CD4-positive, alpha-beta T cell treated with Interleukin-12 subunit alpha and Interleukin-12 subunit beta, for 1 hour (primary cell): ENCODE measurements at places on chromosomes 2 and 18.

GRCh38 chr2:197145471-197146056 is 165.0 kb downstream of the ANKRD44 start:
- peak; percentile 49 for DNase-seq

GRCh38 chr18:40607542-40608148 is 1347.4 kb upstream of the PIK3C3 start:
- no peak for DNase-seq

- DNase-seq = no peak
Observed at GRCh38 chr2:231957913-231958763, 3.4 kb upstream of the DIS3L2 start.

GRCh38 chr2:233384811-233385488 is 30.7 kb downstream of the DGKD start:
- DNase-seq = no peak

DNA sequence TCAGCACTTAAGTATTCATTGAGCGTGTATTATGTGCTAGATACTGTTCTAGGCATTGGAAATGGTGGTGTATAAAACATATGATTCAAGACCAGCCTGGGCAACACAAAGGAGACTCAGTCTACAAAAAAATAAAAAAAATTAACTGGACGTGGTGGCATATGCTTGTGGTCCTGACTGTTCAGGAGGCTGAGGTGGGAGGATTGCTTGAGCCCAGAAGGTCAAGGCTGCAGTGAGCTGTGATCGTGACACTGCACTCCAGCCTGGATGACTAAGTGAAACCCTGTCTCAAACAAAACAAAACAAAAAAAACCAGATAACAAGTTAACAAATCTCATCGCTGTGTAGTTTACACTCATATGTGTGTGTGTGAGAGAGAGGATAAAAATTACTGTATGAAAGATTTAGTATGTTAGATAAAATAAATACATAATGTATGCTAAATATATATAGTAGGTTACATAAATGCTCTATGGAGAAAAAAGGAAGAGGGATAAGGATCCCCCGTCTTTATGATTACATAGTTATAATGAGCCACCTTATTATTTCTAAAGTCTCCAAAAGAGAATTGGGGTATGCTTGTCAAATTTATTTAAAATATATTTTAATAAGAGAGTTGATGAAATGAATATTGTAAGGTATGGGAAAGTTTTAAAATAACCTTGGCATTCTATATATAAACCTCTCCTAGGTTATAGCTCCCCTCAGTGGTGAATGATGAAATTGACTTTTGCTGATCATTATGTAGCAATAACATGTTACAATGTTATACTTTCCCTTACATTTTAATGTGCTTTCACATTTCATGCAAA is 69.2 kb downstream of the EHBP1 start:
- DNase-seq = peak; percentile 40

- DNase-seq = peak; percentile 40
Observed at GRCh38 chr2:233165895-233166661, 85.4 kb upstream of the ATG16L1 start.

DNA sequence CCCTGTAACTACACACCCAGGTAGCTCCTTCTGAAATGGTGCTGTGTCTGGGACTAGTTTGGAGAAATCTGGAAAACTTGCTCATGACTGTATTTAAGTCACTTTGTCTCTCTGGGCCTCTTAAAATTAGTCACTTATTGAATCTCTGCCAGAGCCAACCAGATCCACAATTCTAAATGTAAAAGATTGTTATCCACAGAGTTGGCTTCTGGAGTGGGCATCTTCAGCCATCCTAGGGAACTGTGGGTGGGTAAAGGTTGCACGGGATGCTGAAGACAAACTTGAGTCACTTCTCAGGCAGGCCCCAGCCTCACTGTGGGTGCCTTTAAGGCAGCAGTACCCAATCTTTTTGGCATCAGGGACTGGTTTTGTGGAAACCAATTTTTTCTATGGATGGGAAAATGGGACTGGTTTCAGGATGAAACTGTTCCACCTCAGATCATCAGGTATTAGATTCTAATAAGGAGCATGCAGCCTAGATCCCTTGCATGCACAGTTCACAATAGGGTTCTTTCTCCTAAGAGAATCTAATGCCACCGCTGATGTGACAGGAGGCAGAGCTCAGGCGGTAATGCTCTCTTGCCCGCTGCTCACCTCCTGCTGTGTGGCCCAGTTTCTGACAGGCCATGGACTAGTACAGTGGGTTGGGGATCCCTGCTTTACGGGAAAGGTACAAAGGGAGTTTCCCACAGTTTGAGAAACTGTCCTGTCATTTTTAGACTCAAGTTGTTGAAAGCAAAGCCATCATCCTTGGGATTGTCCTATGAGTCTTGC is 98.3 kb upstream of the SPRED2 start:
- no peak for DNase-seq

- no peak for DNase-seq
Observed at GRCh38 chr2:71662665-71663394, 209.5 kb downstream of the DYSF start.

GRCh38 chr2:184834699-184835397 is 236.5 kb downstream of the ZNF804A start:
- DNase-seq = no peak

DNA sequence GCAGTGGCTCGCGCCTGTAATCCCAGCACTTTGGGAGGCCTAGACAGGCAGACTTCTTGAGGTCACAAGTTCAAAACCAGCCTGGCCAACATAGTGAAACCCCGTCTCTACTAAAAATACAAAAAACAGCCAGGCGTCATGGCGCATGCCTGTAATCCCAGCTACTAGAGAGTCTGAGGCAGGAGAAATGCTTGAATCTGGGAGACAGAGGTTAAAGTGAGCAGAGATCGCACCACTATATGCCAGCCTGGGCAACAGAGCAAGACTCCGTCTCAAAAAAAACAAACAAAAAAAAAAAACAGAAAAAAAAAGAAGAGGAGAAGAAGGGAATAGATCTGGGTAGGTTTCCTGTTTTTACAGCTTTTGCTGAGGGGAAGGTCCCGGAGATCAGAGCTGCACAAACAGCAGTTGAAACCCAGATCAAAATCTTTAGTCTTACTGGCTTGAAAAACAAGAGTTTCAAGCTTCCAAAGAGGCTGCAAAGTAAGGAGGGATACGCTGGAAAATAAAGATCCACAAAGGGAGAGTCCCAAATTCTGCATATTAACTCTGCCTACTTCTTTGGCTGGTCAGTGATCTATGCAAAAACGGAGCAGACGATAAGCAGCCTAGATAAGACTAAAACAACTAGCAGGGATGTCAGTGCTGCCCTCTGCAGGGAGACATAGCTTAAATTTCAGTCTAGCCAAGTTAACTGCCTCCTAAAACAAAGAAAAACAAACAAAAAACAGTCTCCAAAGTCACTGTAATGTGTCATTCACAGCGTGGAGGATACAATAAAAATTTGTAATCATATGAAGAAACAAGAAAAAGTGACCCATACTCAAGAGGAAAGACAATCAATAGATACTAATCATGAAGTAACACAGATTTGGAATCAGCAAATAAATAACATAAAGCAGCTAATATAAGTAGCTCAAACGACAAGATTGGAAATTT is 74.1 kb downstream of the TLK1 start:
- peak; percentile 67 for DNase-seq

- DNase-seq = no peak
Observed at GRCh38 chr18:33757037-33757436, 179.0 kb downstream of the ASXL3 start.

- DNase-seq = peak; percentile 43
Observed at GRCh38 chr2:181311837-181312236, 145.3 kb upstream of the ITGA4 start.

GRCh38 chr18:63025251-63026090 is 294.1 kb downstream of the BCL2 start:
- no peak for DNase-seq

DNA sequence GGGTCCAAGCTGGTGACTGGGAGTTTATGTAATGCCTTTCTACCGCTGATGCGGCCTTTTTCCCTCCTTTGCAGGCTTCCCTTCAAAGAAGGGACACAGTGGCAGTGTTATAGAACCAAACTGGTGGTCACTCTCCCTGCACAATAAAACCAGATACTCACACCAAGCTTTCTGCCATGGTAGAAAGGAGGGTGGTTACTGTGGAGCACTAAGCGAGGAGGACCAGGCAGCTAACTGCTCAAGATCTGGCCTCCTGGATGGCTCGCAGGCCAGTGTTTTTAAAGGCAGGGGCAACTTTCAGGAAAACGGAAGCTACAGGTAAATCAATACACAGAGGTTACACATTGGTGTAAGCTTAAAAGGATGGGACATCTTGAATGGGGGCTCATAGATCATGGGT is 89.4 kb downstream of the BIN1 start:
- DNase-seq = no peak

GRCh38 chr18:79214056-79214455 is 144.9 kb downstream of the ATP9B start:
- DNase-seq = no peak

DNA sequence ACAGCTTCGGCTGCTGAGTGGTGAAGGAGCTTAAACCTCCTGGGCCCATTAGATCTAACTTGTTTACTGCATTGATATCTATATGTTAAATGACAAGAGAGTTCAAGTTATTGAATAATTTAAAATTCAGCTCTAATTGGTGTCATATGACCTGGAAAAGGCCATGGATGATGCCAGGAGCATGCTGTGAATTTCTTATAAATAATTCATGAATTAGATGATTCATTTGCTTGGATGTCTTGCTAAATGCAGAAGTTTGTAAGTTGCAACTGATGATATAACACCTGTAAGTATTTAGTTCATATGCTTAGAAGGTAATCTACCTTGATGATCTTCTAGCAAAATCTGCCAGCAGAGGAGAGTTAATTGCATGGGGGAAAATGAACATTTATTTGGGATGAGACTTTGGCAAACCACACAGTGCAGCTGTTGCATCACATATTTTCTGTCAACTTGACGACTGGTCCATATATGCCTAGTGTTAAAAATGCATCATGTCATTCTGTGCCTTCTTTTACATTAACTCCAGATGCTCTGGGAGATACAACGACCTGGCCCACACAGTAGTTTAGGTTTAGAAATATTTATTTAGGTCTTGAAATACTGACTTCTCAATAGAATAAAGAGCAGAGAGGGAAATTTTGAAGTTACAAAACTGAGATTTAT is 226.3 kb downstream of the KIAA1328 start:
- DNase-seq = no peak

- no peak for DNase-seq
Observed at GRCh38 chr2:237867465-237867864, 8.0 kb downstream of the RAMP1 start.

GRCh38 chr2:53445383-53446070 is 322.1 kb upstream of the CHAC2 start:
- no peak for DNase-seq

- DNase-seq = no peak
Observed at GRCh38 chr2:213806125-213806726, 522.0 kb downstream of the SPAG16 start.

DNA sequence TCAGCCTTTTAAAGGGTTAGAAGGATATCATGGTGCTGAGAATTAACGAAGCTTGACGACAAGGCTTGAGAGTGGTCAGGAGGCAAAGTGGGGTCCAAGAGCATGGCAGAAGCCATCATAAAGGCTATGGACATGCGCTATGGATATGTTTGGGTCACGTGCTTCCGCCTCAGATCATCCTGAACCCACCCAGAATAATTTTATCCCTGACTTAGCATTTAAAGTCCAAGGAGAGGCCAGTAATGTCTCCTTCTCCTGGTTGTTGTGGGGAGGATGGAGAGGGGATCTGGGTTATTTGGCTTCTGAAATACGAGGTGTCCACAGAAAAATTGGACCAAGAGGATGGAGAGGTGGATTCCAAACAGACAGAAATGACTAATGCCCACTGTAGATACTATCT is 38.8 kb upstream of the RBMS1 start:
- no peak for DNase-seq

DNA sequence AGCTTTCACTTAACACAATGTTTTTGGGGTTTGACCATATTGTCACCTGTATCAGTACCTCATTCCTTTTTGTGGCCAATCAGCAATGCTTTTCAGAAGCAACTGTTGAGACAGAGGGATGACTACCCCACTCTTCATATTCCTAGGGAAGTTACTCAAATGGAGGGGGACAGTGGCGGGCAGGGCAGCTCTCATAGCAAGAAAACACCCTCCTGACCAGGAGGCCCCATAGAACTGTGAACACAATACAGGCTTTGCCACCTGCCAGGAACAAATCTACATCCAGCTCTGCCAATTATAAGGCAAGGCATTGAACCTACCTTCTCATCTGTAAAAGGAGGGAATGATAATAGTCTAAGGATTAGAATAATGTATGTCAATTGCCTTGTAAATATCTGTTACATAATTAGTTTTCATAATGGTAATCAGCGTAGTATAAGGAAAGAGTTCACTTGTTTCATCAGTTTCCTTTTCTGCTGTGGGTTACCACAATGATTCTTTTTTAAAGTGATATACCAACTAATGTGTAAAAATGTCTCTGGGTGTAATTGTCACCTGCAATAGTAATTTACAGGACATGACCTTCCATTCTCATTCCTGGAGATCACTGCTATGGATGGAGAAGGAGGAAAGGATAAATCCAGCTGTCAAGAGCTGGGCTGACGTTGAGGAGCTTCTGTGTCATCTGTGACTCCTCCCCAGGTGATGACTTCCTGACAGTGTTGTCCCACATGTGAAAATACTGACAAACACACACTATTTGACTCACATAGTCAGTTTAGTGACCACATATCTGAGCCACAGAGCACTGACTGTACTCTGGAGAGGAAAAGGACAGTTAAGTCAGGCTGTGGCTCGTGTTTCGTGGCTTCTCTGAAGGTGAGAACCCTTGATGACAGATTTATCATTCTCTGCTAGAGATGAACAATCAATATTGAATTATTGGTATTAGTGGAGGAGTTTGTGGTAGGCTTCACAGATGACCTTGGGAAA is 13.5 kb downstream of the ALPK2 start:
- DNase-seq = peak; percentile 78

- DNase-seq = peak; percentile 19
Observed at GRCh38 chr18:32730620-32731091, 42.2 kb downstream of the KLHL14 start.

DNA sequence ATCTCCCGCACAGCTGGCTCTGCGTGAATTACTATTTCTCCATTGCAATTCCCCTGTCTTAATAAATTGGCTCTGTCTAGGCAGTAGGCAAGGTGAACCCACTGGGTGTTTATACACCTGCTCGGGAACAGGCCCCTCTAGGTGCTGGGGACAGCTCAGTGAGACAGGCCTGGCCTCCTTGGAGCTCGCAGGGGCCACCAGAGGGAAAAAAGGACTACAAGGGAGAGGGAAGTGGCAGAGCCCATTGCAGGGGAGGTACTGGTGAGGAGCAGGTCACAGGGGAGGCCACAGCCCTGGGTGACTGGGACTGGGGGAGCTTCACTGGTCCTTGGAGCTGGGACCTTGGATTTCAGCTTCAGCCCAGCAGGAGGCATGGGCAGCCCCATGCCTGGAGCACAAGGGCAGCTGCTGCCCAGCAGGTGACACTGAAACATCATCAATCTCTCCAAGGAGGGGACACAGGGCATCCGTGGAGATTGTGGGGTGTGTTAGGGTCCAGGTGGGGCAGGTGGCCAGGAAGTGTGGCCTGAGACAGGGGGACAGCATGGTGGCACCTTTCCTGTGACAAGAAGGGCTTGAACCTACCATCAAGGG is 31.2 kb downstream of the NGEF start:
- no peak for DNase-seq

- DNase-seq = no peak
Observed at GRCh38 chr2:10954416-10954815, 42.7 kb downstream of the KCNF1 start.

GRCh38 chr18:2970772-2971659 is 41.9 kb downstream of the LPIN2 start:
- peak; percentile 68 for DNase-seq
